Fibroblast of skin of left quadriceps (primary cell): ENCODE measurements at places on chromosomes 16 and 17.

DNA sequence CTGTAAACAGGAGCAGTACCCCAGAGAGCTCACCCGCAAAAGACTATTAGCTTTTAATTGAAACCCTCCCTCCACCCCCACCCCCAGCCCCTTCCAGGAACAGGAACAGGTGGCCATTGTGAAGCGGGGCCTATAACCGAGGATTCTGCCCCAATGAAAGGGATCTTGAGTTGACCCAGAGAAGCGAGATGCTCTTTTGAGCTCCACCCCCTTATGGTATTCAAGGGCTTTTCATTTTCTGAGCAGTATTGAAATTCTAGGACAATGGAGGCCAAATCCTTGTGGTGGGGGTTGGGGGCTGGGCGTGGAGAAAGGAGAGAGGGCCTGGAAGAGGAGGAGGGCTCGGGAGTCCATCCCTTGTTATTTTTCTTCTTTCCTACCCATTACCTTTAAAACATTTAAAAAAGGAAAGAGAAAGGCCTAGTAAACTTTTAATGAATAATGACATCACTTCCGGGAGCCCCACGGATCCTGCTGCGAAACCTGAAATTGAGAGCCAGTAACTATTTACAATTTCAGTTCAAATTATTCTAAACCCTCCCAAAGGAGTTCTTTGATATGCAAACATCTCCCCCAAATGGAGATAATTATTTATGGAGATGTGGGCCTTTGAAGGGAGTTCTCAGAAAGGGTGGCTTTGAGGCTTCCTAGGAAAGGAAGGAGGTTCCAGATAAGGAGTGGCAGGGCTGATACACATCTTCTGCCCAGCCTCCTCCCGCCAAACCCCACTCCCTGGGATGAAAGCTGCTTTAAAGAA, 30.5 kb downstream of the HS3ST3B1 start:
- no peak for DNase-seq

- DNase-seq: no peak
Observed at GRCh38 chr16:85849388-85849787, 49.6 kb upstream of the IRF8 start.

DNA sequence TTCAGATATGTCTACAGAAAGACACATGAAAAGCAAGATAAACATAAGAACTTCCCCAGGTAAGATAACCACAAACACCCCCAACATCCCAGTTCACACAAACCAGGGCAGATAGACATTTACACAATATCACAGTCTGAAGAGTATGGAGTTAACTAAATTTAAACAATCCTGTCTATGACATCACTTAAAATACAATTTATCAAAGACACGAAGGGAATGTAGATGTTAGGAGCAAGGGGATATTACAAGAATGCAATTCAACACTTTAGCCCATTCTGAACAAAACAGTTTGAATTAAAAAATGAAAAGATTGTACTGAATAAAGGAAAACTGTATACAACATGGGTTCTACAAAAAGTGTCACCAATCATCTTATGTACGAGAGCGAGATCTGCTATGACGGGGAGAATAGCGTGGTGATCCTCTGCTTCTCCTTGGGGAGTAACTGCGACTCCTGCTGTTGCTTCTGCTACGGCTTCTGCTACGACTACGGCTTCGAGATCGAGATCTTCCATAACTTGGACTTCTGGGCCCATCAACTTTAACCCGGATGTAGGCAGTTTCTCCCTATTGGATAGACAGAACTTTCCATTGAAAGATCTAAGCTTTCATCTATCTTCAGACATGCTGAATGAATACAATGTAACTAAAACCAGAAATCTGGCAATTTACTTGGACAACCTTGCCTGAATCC, 1.9 kb downstream of the SRSF1 start:
- no peak for DNase-seq

DNA sequence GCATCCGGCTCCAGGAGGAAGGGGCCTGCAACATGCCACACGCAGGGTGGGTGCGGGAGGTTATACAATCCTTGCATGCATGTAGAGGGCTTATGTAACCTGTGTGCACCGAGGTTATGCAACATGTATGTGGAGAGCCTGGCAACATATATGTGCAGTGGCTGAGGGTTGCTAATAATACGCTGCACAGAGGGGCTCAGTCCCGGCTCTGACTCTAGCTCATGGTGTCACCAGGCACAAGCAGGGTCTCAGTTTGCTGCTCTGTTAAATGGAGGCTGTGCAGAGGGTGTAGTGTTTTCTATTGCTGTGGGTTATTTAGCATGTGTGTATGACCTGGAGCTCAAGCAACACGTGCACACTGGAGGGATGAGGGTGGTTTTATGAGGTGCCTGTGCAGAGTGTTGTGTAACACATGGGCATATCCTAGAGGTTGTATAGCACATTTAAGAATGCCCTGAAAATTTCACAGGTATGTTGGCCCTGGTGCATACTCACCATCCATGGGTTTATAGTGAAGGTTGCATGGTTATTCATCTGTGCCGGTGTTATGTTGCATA, 13.3 kb downstream of the THRA start:
- no peak for DNase-seq

- no peak for DNase-seq
Observed at GRCh38 chr16:73046849-73047214, 1.1 kb downstream of the ZFHX3 start.

DNA sequence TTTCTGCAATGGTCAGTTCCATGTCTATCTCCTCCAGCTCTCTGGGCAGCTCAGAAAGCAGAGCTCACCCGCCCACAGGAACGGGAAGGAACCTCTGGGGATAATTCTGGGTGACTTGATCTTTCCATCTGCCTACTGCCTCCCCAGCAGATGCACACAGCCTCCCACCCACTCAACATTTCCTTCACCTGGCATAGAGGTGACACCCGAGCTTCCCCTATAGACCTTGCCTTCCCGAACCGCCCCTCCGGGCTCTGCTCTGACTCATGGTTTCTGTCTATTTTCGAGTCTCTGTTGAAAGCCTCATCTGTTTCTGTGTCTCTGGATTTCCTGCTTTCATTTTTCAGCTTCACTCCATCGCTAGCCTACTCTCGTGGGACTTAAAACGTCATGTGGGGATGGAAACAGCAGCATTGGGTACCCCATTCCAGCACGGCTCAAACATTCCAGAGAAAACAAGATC, 11.4 kb downstream of the GGA3 start:
- peak; percentile 39 for DNase-seq

GRCh38 chr16:15610369-15610871, 32.5 kb downstream of the MARF1 start:
- DNase-seq: no peak

- DNase-seq: no peak
Observed at GRCh38 chr16:56662357-56663354, 4.9 kb downstream of the MT1F start.

DNA sequence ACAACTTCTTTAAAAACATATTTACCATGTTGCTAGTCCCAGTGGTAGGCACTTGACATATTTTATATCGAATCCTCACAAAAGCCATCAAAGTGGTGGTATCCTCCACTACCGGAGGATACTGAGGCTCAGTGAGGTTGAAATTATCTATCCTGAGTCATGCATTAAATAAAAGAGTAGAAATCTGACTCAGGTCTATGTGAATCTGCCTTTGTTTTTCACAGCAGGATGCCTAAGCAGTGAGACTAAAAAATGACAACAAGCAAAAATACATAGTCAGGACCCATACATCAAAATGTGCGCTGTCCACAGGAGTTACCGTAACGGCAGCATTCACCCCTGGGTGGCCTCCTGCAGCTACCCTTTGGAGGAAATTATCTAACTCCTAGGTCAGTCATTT, 17.7 kb downstream of the BRD7 start:
- no peak for DNase-seq

DNA sequence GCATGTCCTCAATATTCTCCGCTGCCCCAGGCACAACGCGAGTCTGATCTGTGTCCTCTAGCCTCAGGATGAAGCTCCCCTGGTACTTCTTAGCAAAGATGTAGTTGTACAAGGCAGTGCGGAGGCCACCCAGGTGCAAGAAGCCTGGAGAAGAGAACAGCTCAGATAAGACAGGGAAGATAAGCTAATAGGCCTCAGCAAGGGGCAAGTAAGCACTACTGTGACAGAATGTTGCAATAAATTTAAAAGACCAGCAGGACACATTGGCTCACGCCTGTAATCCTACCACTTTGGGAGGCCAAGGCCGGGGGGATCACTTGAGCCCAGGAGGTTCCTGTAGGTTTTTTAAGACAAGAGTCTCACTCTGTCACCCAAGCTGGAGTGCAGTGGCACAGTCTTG, 5.0 kb downstream of the EARS2 start:
- no peak for DNase-seq

DNA sequence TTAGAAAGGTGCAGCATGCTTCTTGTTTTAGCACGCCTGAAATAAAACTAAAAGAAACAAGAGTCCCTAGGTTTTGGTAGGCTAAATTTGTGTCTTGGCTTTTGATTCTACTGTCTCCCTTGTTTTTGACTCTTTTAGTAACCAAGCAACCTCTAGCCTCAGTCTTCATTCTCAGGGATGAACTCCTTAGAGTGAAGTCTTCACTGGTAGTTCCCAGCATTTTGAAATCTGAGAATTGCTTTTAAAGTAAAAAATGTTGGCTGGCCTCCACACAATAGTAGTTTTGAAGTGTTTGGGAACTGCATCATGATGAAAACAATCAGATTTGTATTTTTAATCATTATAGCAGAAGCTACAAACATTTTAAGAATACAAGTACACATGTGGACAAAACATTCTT, 6.1 kb upstream of the CDR2 start:
- no peak for DNase-seq

GRCh38 chr16:67673712-67674580, 7.3 kb downstream of the C16orf86 start:
- DNase-seq: no peak

DNA sequence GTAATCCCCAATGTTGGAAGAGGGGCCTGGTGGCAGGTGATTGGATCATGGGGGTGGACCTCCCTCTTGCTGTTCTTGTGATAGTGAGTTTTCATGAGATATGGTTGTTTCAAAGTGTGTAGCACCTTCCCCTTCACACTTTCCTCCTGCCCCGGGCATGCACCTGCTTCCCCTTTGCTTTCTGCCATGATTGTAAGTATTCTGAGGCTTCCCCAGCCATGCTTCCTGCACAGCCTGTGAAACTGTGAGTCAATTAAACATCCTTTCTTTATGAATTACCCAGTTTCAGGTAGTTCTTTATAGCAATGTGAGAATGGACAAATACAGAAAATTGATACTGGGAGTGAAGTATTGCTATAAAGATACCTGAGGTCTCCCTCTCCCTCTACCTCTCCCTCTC, 29.4 kb downstream of the RNF112 start:
- no peak for DNase-seq

DNA sequence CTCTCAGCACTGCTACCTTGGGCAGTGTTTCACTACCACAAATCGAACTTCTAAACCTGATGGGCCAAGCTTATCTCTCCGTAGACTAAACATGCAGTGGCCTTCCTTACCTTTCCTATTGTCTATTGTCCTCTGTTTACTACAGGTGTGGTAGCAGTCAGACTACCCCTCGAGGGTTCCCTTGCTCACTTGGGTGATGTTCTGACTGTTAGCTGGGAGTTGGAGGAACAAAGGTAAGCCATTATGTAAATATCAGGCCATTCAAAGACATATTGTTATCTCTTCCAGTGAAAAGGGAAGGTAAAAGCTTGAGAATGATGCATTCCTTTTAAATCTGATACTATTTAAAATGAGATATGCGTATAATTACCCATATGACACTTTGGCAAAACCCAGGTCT, 828.3 kb upstream of the EEF2KMT start:
- DNase-seq: no peak

GRCh38 chr17:2402544-2402943, 1.7 kb upstream of the MNT start:
- DNase-seq: no peak

- DNase-seq: no peak
Observed at GRCh38 chr17:37391146-37391545, 15.4 kb downstream of the C17orf78 start.

DNA sequence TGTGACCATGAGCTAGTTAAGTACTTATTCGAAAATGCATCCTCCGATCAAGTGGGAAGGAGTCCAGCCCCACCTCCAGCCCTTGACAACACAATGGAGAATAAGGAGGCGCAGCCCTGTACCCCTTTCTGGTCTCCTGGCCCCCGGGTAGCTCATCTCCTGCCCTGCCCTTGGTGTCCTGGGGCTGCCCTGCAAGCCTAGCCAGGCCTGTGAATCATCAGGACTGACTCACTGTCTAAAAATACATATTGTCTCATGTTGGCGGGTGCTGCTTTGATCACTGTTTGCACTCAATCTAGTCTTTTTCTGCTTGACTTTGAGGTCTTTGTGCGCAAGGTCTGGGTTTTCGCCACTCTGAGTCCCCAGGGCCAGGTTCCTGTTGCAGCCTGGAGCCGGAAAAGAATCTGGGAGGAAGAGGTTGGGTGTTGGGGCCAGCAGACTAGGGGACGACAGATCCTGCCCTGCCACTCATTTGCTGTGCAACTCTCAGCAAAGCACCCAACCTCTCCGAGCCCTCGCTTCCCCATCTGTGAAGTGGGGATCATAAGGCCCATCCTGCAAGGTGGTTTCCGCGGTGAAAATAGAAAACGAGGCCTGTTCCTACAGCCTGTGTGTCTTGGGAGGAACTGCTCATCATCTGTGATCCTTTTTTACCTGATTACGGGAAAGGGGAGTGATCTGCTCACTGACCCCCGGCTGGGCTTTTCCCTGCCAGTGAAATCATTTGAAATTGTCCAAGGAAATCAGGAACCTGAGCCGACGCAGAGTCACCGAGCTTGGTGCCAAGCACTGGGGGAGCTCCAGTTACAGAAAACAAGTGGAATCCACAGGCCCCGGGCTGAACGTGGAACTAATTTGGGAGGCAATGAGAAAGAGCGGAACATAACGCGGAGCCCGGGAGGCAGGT, 230.4 kb downstream of the PARN start:
- DNase-seq: peak; percentile 27

GRCh38 chr16:72997141-72997542, 50.8 kb downstream of the ZFHX3 start:
- DNase-seq: no peak

GRCh38 chr16:77386831-77387814, 47.7 kb downstream of the ADAMTS18 start:
- no peak for DNase-seq

DNA sequence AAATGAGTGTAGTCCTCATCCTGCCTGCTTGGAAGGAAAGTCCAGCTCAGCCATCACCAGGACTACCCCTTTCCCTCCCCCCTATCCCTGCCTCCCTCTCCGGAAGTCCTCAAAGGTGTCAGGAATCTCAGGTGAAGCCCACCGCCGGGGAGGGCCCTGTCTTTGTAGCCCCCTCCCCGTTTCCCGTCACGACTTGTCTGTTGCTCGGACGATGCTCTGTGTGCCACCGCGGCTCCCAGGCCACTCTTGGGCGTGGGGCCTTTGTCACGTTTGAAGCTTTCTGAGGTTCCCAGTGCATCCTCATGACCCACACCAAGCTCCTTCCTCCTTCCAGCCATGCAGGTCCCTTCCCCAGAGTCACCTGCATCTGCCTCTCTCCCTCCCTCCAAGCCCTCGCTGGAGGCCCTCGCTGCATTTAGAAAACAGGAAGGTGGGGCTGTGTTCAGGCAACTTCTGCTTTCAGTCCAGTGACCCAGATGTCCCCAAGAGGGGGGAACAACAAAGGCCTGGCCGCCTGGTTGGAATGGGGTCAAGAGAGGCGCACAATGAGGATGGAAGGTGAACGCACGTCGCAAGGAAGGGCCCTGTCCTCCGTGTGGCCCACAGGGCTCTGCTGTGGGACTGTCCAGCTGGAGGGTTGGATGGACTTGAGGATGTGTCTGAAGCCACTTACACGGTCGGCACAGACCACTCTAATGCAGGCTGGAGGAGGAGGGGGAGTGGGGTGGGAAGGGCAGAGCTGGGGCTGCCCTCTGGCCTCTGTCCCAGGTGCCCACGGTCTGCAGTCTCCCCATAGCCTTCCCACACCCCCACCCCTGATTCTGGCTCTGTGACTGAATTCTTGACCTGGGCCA, 59.9 kb downstream of the OR1D5 start:
- DNase-seq: no peak
